Activated naive CD8-positive, alpha-beta T cell treated with anti-CD3 and anti-CD28 coated beads for 36 hours (primary cell): ENCODE measurements at places on chromosomes 13 and 19. TPM values are rescaled to one million over a fixed set of nuclear protein-coding genes. Genes with fewer than 3 reads are reported as not detected.

MRPL4 gene
- total RNA-seq: 182 TPM

DNA sequence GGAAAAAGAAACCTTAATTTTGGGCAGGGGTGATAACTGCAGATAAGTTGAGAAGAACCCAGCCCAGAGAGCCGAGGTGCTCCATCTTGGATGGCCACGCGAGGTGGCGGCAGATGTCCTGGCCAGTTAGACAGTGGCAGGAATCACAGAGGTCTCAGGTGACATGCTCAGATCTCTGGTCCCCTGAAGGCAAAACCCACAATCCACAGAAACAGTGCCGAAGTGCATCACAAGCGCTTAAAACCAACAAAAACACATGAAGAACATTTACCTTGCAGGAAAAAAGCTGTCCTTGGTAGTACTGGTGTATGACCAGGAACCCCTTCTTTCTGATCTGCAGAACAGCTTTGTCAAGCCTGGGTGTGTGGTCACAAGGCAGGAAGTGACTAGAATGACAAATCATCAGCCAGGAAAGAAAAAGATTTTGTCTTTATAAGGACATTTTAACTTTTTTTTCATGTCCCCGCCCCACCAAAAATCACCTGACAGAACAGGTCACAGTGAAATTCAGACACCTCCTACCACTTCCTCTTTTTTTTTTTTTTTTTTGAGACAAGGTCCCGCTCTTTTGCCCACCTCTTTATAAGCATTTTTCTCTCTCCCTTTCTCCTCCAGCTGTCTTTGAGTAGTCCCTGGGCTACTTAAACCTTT, at the start of gene LCP1:
TSS of gene LCP1 (minus strand) at position 338 of the 651 bp plus-strand sequence. CDS start 22,515 bp downstream, outside the sequence.
- H3K4me3 ChIP-seq: peak within 1 kb of the TSS; percentile 94
- peak; percentile 74 for DNase-seq
- H3K27me3 ChIP-seq: peaks cover 5% of the 10 kb centered on the region

ZNF154 gene
- 6.7 TPM for total RNA-seq

MCEMP1 gene
- total RNA-seq: not detected

GRCh38 chr13:91716436-91717065, 318.1 kb downstream of the GPC5 start:
- H3K4me3 ChIP-seq: no peak overlapping the region
- DNase-seq: no peak

DNA sequence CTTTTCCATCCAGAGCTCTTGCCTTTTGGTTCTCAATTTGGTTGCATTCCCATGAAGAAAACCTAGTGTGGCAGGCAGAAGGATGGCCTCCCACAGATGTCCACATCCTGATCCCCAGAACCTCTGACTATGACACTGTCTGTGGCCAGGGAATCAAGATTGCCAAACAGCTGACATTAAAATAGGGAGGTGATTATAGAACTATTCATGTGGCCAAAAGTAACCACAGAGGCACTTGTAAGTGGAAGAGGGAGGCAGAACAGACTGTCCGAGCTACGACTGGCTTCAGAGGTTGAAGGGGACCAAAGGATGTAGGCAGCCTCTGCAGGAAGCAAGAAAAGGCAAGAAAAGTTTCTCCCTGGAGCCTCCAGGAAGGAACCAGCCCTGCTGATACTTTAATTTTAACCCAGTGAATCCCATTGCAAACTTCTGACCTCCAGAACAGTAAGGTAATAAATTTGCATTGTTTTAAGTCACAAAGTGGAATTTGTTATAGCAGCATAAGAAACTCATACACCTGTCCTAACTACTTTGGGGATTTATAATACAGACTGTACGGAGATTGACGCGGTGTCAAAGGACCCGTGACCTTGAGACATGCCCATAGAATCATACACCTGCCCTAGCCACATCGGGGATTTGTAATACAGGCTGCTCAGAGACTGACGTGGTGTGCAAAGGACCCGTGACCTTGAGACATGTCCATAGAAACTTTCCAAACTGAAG, 106.5 kb downstream of the ATP11A start:
- DNase-seq: no peak
